Fibroblast of mammary gland (primary cell): ENCODE measurements at places on chromosomes 1 and 21.

- no peak for DNase-seq
Measured at GRCh38 chr21:31555741-31556191, 103.7 kb upstream of the SOD1 start.

- DNase-seq = no peak
Measured at GRCh38 chr1:62311473-62311943, 7.7 kb downstream of the KANK4 start.

DNA sequence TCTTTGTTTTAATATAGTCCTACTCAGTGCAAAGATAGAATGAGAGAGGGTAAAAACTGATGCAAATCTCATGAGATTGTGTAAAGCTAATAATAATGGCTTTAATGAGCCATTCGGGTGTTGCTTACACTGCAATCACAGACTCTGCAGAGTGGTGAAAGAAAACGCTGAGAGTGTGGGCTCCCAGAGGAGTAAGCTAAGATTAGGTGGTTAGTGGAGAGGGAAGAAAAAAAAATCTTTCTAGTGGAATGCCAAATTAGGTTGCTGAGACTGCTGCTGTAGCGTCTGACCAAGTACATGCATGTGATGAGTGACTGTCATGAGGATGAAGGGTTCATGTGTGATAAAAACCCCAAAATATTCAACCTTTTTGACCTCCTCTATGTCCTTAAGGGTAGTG is 645.9 kb upstream of the ADGRL4 start:
- no peak for DNase-seq

DNA sequence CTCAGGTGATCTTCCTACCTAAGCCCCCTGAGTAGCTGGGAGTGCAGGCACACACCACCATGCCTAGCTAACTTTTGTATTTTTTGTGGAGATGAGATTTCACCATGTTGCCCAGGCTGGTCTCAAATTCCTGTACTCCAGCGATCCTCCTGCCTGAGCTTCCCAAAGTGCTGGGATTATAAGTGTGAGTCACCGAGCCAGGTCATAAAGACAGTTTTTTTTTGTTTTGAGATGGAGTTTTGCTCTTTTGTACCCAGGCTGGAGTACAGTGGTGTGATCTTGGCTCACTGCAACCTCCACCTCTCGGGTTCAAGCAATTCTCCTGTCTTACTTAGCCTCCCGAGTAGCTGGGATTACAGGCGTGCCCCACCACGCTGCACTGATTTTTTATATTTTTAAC is 42.1 kb downstream of the KIF1B start:
- peak; percentile 72 for DNase-seq

- no peak for DNase-seq
Measured at GRCh38 chr1:121517586-121518230, 332.9 kb downstream of the SRGAP2C start.

- DNase-seq = no peak
Measured at GRCh38 chr1:36051821-36052220, 32.1 kb upstream of the TEKT2 start.

DNA sequence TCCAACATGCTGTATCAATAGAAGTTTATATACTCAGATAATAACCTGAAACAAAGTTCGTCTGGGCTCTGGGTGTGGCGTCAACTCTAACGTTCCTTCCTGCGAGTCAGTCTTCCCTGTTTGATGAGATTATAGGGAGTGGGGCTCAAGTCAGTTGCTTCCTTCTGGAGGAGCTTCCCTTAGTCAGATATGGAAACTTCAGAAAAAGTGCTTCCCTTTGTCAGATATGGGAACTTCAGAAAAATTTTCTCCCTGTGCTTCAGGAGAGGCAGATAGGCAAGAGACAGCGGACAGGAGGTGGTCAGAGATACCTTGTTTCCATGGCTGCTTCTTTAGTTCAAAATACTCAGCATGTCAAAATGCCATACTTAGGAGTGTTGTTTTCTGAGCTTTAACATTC is 51.1 kb upstream of the PRDX6 start:
- DNase-seq = no peak
